ENCODE measurements at places on chromosomes 7 and 10.

DNA sequence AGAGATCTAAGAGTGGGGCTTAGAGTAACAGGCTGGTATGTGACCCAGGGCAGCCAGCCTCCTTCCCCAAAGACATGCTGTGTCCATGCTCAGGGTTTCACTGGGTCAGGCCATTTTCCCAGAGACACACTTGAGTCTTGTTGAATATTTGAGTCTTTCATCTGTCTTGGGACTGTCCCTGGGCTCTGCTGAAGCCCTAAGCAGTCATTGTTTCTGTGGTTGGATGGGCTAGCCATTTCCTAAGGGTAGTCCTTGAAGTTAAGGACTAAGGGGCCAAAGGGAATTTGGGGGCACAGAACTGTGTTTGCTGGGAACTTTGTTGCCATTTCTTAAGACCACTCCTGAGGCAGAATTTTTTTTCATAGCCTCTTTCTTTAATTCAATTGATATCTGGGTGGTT, 98.4 kb upstream of the SAMD8 start:
- DNase-seq, result no peak

DNA sequence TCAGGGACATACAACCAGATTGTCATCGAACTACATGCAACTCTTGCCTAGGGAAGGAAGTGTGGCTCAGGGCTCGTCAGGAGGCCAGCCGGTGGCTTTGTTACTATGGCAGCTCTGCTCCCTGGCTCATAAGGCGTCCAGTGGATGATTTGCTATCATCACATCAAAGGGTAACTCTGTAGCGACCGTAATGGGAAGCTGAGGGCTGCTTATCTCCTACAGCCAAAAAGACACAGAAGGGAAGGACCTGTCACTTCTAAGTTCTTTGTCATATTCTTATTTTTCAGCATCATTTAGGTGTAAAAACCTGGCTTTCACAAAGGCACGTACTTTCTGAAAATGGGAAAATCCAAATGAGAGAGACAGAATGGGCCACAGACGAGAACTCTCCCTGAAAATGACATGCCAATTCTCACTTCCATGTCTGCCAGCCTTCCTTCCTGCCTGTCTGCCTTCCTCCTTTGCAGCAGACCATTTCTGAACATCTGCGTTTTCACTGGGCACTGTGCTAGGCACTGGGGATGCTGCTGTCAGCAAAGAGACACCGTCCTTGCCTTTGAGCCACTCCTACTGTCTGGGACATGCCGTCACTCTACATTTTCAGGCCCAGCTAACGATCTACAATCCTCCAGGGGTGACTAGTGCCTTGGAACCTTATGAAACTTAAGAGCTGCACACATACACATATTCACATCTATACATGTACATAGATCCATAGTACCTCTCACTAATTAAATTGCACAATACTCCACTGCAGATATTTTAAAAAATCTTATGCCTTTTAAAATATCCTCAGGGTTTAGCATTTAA, 26.9 kb downstream of the ENKUR start:
- DNase-seq, result no peak

GRCh38 chr10:111037858-111038257, 39.0 kb upstream of the ADRA2A start:
- no peak for DNase-seq

- no peak for DNase-seq
These were observed 31.0 kb upstream of the EGFR start for GRCh38 chr7:54987772-54988171.

- no peak for DNase-seq
These were observed 90.7 kb downstream of the PRKAG2 start for GRCh38 chr7:151786241-151786640.

- DNase-seq, result no peak
These were observed 464.5 kb downstream of the GRID1 start for GRCh38 chr10:85902051-85902450.

GRCh38 chr7:104980841-104981671, 32.9 kb upstream of the KMT2E start:
- DNase-seq, result no peak

GRCh38 chr7:9507290-9507689, 1073.9 kb downstream of the NXPH1 start:
- no peak for DNase-seq

- no peak for DNase-seq
These were observed 36.5 kb downstream of the DNAJC9 start for GRCh38 chr10:73210395-73211105.

All from H1 (cell line).